ENCODE measurements at places on chromosomes 5 and 9.

- DNase-seq, result no peak
Observed at GRCh38 chr5:15013654-15014463, 142.3 kb upstream of the ANKH start.

DNA sequence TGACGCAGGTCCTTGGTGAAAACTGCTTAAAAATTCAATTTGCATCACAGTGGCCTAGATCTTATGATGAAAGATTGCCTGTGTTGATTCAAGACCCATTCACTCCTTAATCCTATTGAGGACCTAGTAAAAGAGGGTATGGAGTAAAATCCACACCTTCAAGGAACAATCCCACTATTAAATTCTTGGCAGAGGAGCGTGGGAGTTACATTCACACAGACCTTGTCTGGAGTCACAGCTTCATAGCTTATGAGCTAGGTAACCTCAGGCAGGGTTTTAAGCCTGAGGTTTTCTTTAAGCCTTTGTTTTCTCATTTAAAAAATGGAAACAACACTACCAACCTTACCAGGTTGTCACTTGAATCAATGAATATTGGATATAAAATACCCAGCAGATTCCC, 566.5 kb upstream of the ZNF462 start:
- DNase-seq, result no peak

DNA sequence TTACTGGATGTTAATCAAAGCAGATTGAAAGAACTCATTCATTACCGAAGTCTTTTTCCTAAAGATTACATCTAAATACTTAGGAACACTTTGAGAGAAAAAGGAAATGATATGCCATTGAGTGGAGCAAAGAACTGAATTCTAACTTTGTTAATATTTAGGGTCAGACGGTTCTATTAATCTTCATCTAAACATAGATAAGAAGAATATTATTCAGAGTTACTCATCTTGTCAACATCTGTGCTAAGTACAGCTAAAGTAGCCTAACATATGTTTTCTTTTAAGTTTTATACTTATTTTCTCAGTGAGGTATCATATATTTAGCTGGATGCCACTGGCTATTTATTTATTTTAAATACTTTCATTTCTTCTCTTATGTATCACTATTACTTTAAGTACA, 1763.7 kb downstream of the EFNA5 start:
- no peak for DNase-seq

DNA sequence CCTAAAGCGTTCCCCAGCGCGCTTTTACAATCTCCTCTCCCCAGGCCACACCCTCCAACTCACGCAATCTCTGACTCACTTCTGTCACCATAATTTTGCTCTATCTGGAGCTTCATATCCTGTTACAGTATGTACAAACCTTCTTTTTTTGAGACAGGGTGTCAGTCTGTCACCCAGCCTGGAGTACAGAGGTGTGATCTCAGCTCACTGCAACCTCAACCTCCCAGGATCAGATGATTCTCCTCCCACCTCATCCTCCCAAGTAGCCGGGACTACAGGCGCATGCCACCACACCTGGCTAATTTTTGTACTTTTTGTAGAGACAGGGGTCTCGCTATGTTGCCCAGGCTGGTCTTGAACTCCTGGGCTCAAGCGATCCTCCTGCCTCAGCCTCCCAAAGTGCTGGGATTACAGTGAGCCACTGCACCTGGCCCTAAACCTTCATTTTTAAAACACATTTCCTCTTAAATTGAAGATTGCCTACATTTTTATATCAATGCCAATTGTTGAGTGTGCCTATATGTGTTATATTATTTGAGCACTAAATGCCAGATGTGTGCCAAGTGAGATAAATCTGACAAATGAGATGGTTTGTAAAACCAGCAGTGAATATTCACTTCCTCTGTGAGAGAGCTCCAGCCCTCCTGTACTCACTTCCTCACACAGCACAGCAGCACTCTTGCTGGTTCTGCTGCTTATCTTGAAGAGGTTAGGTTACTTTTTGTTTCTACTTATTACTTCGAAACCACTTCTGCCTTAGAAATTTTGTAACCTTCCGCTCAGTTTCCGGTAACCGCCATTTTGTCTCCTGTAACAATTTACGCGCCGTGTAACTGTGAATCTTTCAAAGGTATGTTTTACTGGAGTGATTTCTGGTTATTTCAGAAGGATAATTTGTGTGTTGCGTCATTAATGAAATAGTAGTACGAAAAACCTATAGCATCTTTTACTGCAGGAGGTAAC, 57.9 kb downstream of the DOCK8 start:
- peak; percentile 46 for DNase-seq

DNA sequence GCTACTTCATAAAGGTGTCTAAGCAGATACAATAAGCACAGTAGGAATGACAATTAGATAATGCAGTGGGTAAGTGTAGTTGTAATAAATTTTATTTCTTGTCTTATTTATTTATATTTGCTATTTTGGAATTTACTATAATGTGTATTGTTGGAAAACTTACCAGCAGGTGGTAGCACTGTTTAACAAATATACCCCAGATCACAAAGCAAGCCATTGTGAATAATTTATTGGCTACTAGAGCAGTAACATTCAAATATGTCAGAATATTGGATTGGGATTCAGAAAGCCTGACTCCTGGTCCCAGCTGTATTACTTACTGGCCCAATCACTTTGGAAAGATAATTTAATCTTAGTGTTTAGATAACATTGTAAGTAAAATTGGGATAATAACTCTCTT, 78.0 kb downstream of the ISOC1 start:
- no peak for DNase-seq

DNA sequence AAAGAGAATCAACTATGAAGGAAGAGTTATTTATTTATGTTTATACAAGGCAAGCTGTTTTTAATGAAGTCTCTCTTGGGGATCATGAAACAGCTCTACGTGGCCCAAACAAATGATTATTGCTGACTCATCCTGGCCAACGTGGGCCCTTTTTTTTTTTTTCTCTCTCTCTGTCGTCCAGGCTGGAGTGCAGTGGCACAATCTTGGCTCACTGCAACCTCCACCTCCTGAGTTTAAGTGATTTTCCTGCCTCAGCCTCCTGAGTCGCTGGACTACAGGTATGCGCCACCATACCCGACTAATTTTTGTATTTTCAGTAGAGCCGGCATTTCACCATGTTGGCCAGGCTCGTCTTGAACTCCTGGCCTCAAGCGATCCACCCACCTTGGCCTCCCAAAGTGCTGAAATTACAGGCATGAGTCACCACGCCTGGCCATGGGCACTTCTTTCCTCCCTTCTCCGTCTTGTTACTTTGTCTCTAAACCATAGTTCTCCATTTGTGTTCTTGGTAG, 98.3 kb downstream of the BASP1 start:
- no peak for DNase-seq

DNA sequence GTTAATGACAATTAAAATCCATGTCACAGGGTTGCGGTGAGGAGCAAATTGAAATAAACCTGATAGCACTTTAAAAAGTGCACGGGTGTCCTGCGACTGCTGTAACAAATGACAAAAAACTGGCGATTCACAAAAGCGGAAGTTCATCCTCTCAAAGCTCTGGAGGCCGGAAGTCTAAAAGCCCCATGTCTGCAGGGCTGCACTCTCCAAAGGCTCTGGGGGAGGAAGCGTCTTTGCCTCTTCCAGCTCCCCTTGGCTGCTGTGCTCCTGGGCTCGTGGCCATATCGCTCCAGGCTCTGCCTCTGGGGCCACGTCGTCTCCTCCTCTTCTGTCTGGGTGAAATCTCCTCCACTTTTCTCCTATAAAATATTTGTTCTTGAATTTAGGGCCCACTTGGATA, 273.9 kb upstream of the IRX2 start:
- no peak for DNase-seq

DNA sequence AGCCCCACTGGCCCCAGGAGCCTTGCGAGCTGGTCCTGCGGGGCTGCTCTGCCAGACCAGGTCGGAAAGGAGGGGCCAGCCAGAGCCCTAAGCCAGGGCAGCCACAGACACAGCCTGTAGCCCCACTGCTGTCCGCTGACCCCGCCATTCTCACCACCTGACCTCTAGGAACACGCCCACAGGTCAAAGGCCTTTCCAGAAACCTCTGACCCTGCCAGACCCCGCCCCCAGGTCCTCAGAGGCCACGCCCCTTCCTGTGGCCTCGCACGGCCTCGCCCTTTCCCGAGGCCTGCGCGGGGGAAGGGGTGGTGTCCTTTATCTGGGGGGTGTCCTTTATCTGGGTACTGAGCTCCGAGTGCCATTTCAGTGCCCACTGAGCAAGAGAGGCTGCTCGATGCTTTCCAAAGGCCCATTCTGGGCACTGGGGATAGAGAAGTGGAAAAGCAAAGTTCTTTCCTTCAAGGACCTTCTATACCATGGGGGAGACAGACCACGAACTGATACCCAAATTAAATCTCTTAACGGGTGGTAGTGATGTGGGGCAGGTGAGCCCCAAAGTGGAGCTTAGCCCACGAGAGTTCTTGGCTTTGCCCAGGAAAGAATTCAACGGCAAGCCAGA, 46.5 kb downstream of the P4HA2 start:
- no peak for DNase-seq

DNA sequence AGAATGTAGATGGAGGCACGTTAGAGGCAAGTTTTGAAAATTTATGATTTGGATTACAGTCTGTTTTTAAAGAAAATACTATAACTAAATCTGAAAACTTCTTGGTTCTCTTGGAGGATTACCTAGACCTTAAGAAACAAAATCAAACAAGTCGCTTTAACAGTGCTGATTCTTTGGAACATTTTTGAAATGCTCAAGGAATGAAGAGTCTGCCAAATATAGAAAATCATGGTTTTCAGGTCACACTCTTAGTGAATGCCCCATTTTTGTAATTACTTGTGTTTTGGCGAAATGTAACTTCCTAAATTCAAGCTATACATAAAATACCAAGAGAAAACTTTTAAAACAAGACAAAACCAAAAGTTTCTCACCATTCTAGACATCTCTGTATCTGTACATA, 93.2 kb downstream of the EQTN start:
- DNase-seq, result no peak

- DNase-seq, result no peak
Observed at GRCh38 chr5:50501491-50502228, 60.6 kb upstream of the EMB start.

DNA sequence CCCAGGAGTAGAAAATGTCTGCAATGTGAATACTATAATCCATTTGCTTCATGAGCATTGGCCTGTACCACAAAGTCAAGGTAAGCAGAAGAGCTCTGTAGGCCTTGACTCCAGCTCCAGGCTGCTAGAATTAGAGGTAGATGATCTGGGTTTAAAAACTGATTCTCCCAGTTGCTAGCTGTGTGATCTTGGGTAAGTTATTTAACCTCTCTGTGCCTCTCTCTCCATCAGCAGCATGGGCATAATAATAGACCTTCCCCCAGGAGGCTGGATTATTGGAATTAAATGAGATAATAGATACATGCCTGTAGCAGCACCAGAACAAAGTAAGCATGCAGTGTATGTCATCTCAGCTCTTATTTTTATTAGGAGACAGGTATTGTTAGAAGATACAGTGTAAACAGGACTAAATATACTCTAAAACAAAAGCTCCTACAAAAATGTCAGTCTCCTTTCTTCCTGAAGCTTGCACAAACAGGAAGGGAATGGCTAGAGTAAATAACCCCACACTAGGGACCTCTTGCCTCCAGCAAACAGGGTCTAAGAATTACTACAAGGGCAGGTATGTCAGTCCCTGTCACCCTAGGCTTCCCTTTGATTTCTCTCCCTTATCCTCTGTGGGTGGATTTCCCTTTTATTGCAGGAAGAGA, 57.5 kb downstream of the PSAT1 start:
- no peak for DNase-seq

DNA sequence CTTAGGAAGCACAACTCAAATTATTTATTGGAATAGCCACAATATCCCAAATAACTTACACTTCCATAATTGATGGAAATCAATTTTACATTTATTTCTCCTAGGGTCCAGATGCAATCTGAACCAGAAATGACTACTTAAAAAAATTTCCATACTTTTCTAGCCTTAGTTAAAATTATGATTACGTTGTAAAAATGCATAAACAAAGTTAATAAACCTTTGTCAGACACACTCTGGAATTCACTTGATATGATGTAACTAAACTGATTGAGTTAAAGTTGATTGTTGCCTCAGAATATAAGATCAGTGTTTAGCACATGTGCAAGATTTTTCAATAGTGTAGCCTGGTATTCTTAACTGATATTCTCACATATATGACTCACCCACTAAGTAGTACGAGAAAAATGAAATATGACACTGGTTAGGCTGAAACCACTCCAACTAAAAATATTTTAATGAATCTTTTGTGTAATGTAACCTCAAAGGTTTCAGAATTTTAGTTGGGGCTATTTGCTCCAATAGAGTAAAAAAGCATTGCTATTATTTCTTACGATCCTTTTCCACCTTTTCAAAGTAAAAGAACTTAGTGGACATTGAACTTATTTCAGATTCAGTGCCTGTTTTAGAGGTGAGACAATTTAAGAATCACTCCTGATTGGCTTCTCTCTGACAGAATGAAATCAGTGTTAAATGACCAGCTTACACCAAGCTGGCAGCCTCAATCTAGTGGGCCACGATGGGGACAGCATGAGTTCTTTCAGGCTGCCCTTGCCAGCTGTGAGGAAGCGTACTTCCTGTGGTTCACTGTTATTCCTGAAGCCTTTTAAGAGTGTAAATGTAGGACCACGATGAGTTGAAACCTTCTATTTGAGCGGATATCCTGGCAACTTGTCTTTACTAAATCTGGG, 277.2 kb upstream of the CDH9 start:
- DNase-seq, result no peak

DNA sequence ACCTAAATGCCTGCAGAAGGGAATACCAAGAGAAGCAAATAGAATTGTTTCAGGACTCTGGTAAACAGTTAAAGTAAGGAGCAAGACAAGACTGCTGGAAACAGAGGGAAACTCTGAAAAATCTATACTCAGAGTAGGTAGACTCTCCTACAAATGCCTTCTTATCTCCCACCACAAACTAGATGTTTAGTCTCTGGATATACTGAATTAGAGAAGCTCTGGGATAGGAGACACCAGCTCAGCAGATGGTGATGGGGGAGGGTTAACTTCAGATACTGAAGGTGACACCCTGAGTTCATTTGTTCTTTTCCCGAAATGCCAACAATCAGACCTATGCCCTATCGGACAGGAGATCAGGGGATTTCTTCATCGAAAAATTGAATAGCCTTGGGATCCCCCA, 54.1 kb upstream of the CHD1 start:
- DNase-seq, result no peak

GRCh38 chr5:129906177-129906887, 2.1 kb downstream of the CHSY3 start:
- DNase-seq, result no peak

DNA sequence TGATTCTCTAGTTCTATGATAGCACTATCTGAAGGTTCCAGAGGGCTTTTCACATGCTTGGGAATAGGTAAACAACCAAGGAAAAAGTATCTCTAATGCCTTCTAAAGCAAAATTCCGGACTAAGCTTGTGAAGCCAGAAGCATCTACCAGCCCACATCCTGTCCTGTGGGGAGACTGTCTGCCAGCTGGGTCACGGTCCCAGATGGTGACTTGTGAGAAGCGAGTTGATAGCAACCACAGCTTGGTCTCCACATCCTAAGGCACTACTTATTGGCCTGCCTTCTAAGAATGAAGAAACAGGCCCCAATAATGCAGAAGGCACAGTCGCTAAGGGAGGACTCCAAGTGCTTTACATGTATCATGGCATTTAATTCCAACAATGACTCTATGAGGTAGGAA, 184.1 kb upstream of the ADRA1B start:
- DNase-seq, result no peak

Measured in stimulated activated CD4-positive, alpha-beta T cell treated with anti-CD3 and anti-CD28 coated beads, Interleukin-12 subunit alpha, Interleukin-12 subunit beta, amount 100 ng/mL, for 4 hours (primary cell).